ENCODE measurements at places on chromosomes 11 and 22.

GRCh38 chr11:9302448-9302847 is 11.9 kb downstream of the TMEM41B start:
- DNase-seq = no peak

DNA sequence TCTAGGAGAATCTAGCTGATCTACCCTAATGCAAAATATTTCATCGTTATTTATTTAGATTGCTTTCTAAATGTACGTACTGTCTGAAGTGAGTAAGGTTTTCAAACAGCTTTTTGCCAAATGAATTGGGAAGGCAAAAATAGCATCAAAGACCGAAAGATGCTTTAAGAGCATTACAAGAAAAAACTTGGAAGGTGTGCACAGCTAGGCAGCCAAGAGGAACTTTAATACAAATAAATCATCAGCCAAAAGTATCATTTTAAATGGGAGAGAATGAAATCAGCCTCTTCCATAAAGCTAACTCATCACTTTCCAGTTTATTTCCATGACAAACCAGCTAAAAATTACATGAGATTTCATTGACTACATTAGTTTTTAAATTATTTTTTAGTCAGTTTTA is 30.2 kb upstream of the CFAP300 start:
- DNase-seq = no peak

GRCh38 chr11:17230867-17231851 is 23.4 kb upstream of the PIK3C2A start:
- DNase-seq = no peak

- peak; percentile 32 for DNase-seq
Observed at GRCh38 chr22:33971561-33971961, 51.3 kb upstream of the LARGE1 start.

GRCh38 chr11:21177379-21177778 is 508.0 kb downstream of the NELL1 start:
- no peak for DNase-seq
